ENCODE measurements at places on chromosomes 13 and 19.
A peak's percentile ranks its signal among the peaks of the same experiment; 100 is the strongest.

DNA sequence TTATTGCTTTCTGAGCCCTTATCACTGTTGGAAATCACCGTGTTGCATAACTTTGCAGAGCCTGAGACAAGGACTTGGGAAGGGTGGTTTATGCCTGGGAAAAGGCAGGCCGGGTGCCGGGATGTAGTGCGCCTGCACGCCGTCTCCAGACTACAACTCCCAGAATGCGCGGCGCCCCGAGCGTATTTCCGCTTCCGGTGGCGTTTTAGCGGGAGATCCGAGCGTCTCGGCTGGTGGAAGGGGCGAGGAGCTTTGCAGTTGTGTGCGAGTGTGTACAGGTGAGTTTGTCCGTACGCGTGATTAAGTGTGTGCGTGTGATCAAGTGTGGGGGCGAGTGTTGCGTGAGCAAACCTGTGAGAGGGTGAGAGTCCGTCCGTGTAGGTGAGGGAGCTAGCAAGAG is 75.4 kb downstream of the PEG3 start:
- DNase-seq = no peak

GRCh38 chr19:3224346-3225168 is at the start of gene CELF5:
Gene CELF5 (plus strand): TSS chr19:3224661. CDS start chr19:3224740, 79 bp downstream.
- no peak for DNase-seq

- DNase-seq = no peak
These were observed 26.2 kb upstream of the LRCH1 start for GRCh38 chr13:46526740-46527139.

GRCh38 chr13:87821512-87821911 is 150.3 kb downstream of the SLITRK5 start:
- DNase-seq = no peak

- DNase-seq = no peak
These were observed 14.8 kb upstream of the RCBTB2 start for GRCh38 chr13:48547663-48548092.

GRCh38 chr19:46919324-46919723 is 58.5 kb downstream of the ARHGAP35 start:
- no peak for DNase-seq

GRCh38 chr19:15297416-15298224 is 34.7 kb downstream of the BRD4 start:
- DNase-seq = no peak

DNA sequence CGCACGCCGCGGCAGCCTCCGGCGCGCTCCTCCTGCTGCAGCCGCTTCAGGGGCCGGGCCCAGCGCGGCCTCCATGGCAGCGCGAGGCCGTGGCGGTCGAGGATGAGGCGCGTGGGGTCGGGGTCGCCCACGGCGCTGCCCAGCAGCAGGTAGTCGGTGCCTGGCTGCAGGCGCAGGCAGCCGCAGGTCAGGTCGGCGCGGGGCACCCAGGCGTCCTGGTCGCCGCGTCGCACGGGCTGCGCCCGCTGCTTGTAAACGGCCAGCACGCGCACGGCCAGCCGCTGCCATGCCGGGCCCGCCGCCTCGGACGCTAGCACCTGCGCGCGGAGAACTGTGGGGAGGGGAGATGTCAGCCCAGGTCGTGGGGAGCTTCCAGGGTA is 11.1 kb downstream of the NTN5 start:
- no peak for DNase-seq

GRCh38 chr13:100800283-100800875 is 125.8 kb upstream of the TMTC4 start:
- no peak for DNase-seq

DNA sequence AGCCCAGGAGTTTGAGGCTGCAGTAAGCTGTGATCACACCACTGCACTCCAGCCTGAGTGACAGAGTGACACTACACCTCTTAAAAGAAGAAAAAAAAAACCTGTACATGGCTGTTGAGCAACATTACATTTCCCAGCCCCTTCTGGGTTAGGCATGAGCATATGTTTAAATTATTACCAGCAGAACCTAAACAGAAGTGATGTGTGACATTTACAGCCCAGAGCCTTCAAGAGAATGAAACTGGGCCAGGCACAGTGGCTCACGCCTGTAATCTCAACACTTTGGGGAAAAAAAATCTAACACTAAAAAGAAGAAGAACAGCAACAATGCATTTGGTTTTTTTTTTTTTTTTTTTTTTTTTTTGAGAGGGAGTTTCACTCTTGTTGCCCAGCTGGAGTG is 38.3 kb downstream of the MRPS31 start:
- DNase-seq = no peak

- no peak for DNase-seq
These were observed 164.3 kb upstream of the TUBA3C start for GRCh38 chr13:19345916-19346422.

DNA sequence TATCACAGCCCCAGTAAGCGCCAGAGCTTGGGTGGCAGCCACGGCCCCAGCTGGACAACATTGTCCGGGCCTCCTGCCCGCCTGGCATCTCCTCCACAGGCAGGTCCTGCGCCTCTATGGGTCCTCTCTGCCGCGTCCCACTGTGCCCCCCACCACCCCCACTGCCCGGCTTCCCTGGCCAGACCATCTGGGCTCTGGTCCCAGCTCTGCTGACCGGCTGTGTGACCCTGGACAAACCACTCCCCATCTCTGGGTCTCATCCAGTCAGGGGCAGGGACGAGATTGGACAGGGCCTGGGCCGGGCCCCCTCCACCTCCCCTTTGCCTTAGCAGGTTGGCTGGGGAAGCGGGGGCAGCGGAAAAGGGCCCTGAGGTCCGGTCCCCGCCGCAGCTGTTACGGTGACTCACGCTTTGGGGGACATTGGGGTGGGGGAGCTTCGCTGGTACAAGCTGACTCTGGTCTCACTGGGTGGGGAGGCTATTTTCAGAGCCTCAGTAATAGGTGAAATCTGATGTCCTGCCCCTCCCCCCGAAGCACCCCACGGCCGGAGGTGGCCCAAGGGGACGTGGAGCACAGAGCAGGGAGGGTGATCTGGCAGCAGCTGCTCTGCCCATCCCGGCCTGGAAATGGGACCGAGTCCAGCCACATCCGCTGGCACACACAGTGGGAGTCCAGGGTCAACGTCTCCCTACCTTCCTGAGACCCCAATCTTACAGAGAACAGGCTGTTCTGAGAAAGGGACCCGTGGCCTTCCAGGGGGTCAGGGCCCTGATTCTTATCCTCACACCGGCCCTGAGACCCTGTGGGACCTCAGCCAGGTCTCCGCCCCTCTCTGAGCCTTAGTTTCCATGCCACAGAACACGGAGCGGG is 9.1 kb downstream of the NFIC start:
- DNase-seq = no peak

- no peak for DNase-seq
These were observed 751.1 kb downstream of the FGF9 start for GRCh38 chr13:22422023-22422422.

- no peak for DNase-seq
These were observed 463.7 kb upstream of the SGCG start for GRCh38 chr13:22717036-22717435.

GRCh38 chr13:51768378-51768921 is 35.5 kb downstream of the DHRS12 start:
- no peak for DNase-seq

- DNase-seq = peak; percentile 83
These were observed 9.2 kb downstream of the NOSIP start for GRCh38 chr19:49570997-49571676.

- DNase-seq = no peak
These were observed 21.7 kb downstream of the ZNF613 start for GRCh38 chr19:51948975-51949374.

DNA sequence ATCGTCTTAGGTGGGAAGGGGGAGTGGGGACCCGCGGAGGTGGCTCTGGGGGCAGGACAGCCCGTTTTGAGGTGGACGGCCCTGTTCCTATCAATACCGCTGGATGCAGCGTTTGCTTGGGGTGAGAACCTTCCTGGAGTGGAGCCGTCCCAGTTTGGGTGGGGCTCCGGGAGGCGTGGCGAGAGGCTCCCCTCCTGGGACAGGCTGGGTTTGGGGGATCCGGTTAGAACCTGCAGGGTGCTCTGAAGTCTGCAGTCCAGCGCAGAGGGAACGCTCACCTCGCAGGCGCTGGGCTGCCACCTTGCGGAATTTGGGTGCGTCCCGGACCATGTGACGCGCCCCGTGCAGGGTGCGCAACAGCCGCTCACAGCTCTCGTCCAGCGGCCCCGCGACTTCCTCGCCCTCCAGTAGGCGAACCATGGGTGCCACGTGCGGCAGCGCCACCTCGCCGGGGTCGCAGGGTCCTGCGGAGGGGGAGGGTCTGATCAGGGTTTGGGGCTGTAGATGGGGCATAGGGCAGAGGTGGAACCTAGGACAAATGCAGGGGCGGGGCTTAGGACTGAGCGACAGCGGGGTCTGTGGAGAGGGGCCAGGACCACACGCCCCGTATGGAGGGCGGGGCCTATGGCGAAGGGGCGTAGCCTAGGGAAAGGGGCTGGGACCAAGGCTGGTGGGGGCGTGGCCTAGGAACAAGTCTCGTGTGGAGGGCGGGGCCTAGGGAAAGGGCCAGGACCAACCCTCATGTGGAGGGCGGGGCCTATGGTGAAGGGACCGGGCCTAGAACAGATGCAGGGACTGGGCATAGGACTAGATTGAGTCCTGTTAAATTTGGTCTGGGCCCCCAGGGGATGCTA is 13.8 kb downstream of the SH2D3A start:
- DNase-seq = no peak

DNA sequence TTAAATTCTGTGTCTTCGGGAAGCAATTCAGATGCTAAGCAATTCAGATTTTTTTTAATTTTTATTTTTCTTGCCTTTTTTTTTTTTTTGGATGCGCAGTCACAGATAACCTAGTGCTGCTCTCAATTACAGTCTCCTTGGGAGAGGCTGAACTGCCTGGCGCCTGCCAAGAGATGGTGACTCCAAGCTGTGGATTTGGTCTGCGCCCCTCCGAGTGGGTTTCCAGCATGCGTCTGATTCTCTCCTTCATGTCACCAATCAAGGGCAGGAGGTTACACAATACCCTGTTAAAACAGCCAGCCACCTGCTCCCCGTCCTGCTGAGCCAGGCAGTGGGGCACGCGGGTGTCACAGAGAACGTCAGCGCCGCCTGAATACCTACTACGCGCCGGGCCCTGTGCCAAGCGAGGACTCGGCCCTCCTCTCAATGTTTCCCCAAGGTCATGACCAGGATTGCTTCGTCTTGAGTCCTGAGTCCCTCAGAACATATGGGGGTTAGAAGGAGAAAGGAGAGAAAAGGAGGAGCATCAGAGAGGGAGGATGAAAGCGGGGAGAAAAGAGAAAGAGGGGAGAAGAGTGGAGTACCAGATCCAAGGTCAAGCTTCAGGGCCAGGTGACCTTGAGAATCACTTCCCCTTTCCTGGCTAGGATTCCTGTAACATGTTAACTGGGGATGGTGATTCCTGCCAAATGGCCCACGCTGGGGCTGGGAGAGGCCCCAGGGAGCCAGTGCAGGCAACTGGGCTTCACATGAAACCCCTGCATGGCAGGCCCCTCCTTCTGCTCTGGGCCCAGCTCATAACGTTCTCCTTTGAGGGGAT is 213.6 kb downstream of the URI1 start:
- DNase-seq = no peak

GRCh38 chr13:19058566-19058965 is 123.1 kb downstream of the TUBA3C start:
- DNase-seq = no peak

DNA sequence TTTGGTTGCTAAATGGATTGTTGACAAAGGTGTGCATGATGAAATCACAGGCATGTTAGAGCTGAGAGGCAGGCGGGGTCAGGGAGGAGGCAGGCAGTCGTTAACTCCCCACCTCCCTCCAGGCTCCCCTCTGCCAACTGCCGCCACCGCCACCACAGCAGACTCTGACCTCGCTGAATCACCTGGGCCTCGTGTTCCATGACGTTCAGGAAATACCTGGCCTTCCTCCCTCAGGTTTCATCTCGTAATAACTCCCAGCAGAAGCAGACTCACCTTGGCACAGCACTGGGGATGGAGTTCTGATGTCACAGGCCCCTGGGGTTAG is 198.5 kb downstream of the KATNAL1 start:
- no peak for DNase-seq

DNA sequence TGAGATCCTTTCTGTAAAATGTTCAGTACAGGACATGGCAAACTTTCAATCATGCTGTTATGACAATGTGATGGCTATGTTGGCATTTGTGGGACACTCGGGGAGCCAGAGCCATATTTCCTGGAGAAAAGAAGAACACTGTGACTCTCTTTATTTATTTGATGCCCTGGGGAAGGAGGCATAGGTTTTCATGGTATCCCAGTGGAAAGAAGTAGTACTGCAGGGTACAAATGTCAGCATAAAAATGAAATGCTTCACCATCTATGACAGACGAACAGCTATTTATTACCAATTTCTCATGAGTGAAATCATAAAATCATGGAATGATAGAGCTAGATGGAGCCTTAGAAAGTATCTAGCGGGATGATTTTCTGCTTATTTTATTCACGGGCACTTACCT is 217.1 kb downstream of the COL4A1 start:
- no peak for DNase-seq

DNA sequence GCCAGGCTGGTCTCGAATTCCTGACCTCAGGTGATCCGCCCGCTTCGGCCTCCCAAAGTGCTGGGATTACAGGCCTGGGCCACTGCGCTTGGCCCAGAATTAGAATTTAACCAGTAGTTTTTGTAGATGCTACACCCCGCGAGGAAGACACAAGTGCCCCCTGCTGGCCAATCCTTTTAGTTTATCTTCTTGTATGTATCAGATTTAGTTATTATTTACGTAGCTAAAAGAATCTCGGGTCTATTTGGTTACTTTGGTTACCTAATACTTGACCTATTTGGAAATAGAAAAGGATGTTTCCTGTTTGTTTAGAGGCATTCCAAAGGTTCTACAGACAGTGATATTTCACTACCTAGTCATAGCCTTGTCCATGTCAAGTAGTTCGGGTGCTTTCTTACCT is 22.0 kb downstream of the MUC16 start:
- DNase-seq = no peak

GRCh38 chr13:105670179-105670990 is 865.1 kb downstream of the EFNB2 start:
- no peak for DNase-seq

DNA sequence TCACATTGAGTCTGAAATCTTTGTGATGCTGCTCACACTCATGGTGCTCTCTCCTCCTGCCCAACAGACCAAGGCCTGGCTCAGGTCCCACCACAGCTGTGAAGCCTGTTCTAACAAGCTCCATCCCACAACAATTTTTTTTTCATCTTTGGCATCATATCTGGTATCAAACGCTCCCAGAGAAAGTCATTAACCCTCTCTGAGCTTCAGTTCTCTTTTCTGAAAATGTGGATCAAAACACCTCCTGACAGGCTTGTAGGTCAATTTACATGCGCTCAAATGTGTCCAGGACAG is 224.4 kb downstream of the LACC1 start:
- peak; percentile 93 for DNase-seq

GRCh38 chr19:55080968-55081769 is 5.5 kb downstream of the EPS8L1 start:
- peak; percentile 42 for DNase-seq
